ENCODE measurements at places on chromosomes 13 and 19. TPM values are rescaled to one million over a fixed set of nuclear protein-coding genes. Genes with fewer than 3 reads are reported as not detected.

DNA sequence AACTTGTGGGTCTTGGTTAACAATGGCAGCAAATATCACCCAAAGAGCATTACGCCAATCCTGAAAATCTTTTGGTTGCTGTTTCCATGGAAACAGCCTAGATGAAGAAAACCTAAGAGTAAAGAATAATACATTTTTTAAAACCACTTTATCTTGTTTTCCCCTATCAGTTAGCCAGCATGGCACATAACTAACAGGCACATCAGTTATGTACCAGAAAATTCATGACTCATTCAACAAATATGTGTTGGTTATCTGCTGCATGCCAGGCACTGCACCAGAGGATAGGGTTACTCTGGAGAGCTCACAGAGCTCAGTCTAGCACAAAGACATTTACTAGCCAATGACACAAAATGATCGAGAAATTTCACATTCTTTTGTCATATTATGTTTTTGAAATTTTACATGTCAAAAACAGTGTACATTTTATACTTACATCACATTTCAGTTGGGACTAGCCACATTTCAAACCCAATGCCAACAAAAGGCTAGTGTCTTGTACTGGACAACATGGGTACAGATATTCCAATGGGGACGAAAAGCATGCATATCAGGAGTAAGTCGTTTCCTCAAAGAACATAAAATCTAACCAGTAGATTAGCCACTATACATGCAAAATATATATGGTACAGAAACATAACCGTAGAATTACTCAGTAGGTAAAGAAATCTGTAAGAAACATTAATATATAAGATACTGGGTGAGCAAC is 20.3 kb downstream of the LNX2 start:
- H3K27me3 ChIP-seq, result no peaks in the 10 kb centered on the region
- DNase-seq, result peak; percentile 67
- 0 out of 2 replicates have a peak, but pooled peaks cover under 1% of the 10 kb centered on the region for H3K4me1 ChIP-seq

DNA sequence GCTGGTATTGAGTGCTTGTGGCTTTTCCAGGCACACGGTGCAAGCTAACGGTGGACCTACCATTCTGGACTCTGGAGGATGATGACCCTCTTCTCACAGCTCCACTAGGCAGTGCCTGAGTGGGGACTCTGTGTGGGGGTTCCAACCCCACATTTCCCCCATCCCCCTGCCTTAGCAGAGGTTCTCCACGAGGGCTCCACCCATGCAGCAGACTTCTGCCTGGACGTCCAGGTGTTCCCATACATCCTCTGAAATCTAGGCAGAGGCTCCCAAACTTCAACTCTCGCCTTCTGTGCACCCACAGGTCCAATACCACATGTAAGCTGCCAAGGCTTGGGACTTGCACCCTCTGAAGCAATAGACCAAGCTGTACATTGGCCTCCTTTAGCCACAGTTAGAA is 25.3 kb upstream of the ZSCAN18 start:
- DNase-seq, result no peak
- no peaks in the 10 kb centered on the region for H3K27me3 ChIP-seq
- peaks cover 20% of the 10 kb centered on the region for H3K36me3 ChIP-seq

GRCh38 chr13:41577436-41577835 is 120.1 kb downstream of the RGCC start:
- H3K4me3 ChIP-seq, result no peak overlapping the region
- H3K27ac ChIP-seq, result no peak overlapping the region
- no peaks in the 10 kb centered on the region for H3K4me1 ChIP-seq
- peak; percentile 16 for DNase-seq
- no peaks in the 10 kb centered on the region for H3K27me3 ChIP-seq

GRCh38 chr19:44742330-44743061 is 6.0 kb upstream of the BCL3 start:
- H3K36me3 ChIP-seq, result no peaks in the 10 kb centered on the region
- H3K4me1 ChIP-seq, result peaks cover 40% of the 10 kb centered on the region
- peak overlapping the region; percentile 88 for H3K27ac ChIP-seq

ZNF98 gene
- total RNA-seq, result not detected

TTYH1 gene
- total RNA-seq, result not detected
